ENCODE measurements at places on chromosomes 1 and 21.

DNA sequence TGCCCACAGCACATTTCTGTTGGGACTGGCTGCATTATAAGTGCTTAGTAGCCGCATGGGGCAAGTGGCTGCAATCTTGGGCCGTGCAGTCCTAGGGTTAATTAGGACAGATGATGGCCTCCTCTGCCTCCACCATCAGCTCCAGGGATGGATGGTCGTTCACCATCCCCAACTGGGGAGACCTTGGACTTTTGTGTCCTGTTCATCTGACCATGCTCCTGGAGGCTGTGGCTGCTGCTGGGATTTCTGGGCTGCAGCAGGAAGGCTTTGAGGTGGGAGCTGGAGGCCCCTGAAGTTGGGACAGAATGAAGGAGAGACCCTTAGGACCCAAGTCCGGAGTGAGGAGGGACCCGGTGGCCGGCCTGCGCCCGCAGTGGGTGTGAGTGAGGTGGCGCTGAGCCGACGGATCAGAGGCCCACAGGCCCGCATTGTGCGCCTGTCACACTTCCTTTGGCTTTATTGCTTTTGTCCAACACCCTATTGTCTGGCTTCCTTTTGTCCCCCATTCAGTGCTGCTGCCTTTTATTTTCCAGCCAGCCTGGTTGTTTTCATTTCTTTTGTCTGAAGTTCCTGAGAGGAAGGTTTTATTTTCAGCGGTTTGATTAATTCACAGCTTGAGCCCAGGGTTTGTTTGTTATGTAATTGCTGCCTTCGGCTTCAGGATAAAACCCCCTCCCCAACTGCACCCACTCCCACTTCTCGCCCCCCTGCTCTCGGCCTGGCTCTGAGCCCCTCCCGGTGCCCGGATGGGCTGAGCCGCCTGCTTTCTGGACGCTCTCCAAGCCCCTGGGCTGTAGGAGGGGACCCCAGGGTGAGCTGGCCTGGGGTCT is 35.6 kb downstream of the SOX13 start:
- DNase-seq, result peak; percentile 95

DNA sequence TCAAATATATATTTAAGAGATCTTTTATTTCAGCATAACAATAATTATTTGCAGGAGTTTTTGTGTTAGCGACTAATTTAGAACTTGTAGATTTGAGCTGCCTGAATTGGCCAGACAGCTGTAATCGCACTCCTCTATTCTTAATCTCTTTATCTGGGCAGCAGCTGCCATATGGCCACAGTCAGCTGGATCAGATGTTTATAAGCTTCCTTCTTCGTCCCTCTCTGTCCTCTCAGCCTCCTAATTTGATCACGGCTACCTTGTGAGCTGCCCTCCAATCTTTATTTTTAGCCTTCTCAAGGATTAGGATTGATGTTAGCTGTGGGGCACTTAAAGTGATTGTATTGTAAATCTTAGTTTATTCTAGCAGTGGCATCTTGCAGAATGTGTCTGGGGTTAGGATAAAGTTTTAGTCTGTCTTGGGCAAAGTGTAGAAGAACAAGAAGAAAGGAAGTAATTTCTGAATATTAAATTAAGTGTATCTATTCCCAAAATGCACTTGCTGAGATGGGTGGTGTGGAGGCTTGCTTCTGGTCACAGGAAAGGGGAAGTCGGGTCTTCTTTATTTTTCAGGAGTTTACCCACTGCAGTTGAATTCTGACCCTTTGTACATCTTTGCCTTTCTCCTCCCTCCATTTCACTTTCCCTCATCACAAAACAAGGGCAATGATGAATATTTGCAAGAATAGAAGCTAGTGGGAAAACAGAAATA is 1.1 kb downstream of the ZBTB18 start:
- no peak for DNase-seq

- DNase-seq, result no peak
Observed at GRCh38 chr1:153921803-153922075, 1.0 kb downstream of the GATAD2B start.

GRCh38 chr1:42385283-42385682 is 4.7 kb downstream of the RIMKLA start:
- no peak for DNase-seq

- no peak for DNase-seq
Observed at GRCh38 chr1:19804831-19805251, 5.1 kb upstream of the TMCO4 start.

- DNase-seq, result no peak
Observed at GRCh38 chr1:176770066-176770465, 307.1 kb downstream of the PAPPA2 start.

- DNase-seq, result no peak
Observed at GRCh38 chr1:63442141-63442475, 74.7 kb downstream of the ALG6 start.

Data from COR-L47 (cell line).